ENCODE measurements at places on chromosomes 13 and 19.

- DNase-seq = no peak
Measured at GRCh38 chr13:111911121-111911720, 155.7 kb upstream of the SOX1 start.

GRCh38 chr13:99432609-99433542, 68.4 kb upstream of the TM9SF2 start:
- peak; percentile 78 for DNase-seq

GRCh38 chr13:108574856-108575255, 54.6 kb upstream of the MYO16 start:
- no peak for DNase-seq

DNA sequence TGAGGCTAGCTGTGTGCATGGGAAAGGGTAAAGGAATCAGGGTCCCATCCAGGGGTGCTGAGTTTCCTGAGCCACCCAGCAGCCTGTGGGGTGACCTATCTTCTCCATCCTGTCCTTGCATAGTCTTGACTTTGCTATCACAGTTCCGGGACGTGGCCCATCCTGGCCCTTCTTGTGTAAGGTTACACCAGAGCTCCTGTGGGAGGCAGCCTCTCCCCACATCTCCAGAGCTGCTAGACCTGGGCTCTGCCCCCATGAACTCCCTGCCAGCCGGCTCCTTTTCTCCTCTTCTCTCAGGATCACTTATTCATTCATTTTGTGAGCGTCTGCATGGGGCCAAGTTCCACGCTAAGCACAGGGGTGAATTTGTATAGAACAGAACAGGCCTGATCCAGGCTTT, 238.9 kb downstream of the TSHZ3 start:
- DNase-seq = peak; percentile 66
